Cardiac fibroblast (primary cell): ENCODE measurements at places on chromosomes 13 and 19.

- no peak for DNase-seq
Measured at GRCh38 chr19:35442091-35442490, 6.0 kb upstream of the FFAR2 start.

DNA sequence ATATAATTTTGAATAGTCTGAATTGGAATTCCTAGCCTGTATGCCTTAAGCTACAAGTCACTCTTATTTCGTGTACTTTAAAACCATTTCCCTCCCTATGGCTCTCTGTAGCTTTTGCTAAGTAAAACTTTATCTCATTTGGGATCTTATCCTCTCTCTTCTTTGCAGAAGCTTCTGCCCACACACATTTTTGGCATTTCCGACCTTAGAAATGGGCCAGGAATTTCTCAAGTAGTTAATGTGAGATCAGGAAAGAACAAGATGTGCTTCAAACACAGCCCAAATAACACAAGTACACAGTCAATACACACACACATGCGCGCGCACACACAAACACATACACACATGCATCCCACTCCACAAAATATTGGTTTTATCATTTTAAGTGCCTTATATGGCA is 931.0 kb upstream of the MIR17HG start:
- peak; percentile 57 for DNase-seq

DNA sequence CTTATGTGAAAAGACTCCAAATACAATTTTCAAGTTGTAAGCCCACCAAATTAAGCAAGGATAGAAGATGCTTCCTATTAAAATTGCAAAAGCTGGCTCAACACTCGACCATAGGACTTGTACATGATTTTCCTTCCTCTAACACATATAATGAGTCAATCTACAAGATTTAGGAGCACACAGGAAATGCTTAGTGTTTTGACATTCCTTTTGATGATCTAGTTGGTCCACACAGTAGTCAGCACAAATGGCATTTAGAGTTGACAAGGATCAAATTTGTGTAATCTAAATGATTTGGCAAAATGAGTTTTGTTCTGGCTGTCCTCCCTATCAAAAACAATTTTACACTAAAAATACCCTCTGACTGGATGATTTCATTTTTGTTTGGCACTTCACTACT is 340.2 kb downstream of the DIAPH3 start:
- peak; percentile 32 for DNase-seq

DNA sequence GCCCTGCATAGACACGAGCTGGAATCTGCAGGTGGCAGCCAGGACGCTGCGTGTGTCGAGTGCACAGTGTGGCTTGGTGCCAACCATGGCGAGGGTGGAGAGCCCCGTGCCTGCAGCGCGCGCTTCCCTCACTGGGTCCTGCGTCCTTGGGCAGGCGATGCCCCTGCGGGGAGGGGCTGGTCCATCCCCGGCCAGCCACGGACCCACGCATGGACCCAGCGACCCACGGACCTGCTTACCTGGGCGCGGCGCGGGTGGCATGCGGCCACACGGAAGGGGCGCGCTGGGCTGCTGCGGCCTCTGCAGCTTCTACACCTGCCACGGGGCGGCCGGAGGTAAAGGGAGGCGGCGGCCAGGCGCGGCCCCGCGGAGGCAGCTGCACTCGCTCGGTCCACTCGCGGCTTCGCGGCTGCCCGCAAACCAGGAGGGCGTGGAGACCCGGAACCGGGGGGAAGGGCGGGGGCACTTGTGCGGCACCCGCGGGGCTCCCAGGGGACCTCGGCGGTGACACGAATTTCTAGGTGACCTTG is 569 bp upstream of the MCF2L start:
- DNase-seq, result no peak

- DNase-seq, result no peak
Measured at GRCh38 chr13:36046672-36047071, 84.5 kb downstream of the DCLK1 start.

- peak; percentile 69 for DNase-seq
Measured at GRCh38 chr13:73835138-73835721, 299.0 kb downstream of the KLF12 start.

DNA sequence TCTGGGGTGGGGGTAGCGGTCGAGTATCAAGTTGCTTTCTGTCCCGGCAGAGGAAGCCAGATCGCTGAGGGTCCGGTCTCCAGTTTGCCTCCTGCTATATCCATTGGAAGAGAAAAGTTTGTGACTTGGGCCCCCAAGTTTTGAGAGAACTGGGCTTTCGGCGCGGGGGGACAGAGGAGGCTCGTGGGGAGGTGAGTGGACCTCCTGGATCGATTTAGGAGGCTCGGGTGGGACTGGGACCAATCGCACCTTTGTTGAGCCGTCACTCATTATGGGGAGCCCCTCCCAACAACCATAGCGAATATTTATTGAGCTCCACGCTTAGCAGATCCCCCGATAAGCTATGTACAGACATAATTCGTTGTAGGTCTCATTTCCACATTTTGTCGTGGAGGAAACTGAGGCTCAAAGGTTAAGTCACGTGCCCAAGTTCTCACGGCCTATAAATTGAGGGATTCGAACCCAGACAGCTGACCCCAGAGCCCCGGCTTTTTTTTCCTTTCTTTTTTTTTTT is 909 bp downstream of the RFXANK start:
- DNase-seq, result no peak

- no peak for DNase-seq
Measured at GRCh38 chr13:33787051-33787591, 30.8 kb upstream of the RFC3 start.

GRCh38 chr19:50663482-50663790 is 14.2 kb downstream of the C19orf81 start:
- no peak for DNase-seq

- DNase-seq, result peak; percentile 2
Measured at GRCh38 chr13:78787190-78787589, 128.2 kb upstream of the OBI1 start.

DNA sequence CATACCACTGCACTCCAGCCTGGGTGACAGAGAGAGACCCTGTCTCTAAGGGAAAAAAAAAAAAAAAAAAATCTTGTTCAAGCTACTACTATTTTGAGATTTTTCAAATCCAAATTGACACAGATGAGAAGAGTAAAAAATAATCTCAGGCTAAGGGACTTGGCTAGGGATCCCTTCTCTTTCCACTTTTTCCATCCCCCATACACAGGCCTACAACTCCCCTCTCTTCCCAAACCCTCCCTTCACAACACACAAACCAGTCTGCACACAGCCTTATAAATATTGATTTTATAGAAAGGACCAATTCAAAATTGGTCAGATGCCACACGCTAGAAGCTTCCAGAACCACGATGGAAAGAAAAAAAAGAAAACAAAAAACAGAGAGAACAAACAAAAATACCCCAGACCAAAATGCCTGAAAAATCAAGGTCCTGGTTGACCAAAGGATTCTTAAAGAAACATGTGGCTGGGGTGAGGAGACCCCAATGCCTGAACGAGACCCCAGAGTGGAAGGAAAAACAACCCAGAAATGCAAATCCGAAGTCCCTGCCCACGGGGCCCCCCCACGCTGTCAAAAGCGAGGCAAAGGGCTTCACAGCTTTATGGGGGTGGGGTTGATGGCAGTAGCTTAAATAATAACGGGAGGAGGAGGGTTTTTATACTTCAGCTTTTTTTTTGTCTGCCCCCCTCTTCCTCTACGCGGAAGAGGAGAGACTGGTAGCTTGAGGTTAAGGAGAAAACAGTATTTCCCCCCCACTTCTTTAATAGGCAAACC is 18.1 kb downstream of the QPCTL start:
- no peak for DNase-seq

DNA sequence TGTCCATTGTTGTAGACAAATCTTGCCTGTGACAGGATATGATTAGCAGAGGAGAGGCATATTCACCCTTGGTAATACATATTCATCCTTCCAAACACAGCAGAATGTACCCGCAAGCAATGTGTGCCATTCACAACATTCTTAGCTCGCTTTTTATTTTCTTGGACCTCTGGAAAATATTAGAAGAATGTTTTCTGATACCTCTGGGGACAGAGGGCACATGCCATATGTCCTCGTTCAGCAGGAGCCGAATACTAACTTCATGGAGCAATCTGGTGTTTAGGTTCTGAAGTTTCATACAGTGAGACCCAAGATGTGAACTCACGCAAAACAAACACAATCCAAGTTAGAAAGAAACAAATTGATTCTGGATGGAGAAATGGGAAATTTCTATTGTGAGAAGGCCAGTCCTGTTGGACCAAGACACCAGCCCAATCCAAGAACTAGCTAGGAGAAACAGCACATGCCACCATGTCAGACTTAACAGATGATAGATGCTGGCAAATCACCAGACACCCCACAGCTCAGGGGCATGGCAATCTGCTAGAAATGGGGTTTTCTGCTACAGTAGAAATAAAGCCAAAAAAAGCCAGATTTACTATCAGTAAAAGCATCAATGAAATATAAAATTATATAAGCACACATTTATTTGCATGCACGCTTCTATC is 297.4 kb downstream of the DCLK1 start:
- no peak for DNase-seq

DNA sequence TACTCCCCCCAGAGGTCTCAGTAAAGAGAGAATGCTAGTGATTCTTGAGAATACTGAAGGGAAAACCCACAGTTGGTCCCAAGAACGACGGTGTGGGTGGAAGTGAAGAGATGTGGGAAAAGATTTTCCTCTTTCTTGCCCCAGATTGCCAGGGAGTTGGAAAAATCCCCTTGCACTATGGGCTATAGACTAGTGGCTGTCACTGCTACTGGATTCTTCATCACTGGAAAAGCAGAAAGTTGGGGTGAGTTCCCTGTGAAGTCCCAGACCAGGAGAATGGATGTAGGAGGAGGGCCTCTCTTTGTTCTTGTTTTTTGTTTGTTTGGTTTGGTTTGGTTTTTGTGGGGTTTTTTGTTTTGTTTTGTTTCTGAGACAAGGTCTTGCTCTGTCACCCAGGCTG is 11.4 kb downstream of the LYPD3 start:
- no peak for DNase-seq

- DNase-seq, result peak; percentile 89
Measured at GRCh38 chr19:48991873-48992580, 1.1 kb downstream of the GYS1 start.

DNA sequence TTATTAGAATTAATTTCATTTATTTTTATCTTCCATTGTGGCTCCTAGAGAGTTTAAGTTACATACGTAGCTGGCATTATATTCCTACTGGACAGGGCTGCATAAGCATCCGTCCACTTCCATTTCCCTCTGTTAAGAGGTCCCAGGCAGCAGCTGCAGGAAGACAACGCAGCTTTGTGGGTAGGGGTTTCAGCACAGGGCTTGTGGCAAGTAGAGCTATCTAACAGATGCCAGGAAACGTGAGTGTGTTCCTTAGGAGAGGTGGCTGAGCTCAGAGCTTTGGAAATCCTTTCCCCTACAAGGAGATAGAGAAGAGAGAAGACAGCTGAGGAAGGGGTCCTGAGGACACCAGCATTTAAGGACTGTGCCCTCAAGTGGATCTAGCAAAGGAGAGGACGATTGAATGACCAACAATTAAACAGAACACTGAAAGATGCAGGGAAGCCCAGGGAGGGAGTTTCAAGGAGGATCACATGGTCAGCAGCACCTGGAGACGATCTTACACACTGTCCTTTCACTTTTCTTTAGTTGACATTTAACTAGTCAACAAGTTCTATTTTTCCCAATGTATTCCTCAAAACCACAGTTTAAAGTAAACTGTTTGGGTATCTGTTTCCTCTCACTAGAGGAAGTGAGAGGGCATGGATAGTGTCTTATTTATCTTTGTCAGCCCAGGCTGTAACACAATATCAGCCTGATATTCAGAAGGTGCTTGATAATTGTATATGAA is 2.3 kb upstream of the N4BP2L1 start:
- DNase-seq, result no peak

DNA sequence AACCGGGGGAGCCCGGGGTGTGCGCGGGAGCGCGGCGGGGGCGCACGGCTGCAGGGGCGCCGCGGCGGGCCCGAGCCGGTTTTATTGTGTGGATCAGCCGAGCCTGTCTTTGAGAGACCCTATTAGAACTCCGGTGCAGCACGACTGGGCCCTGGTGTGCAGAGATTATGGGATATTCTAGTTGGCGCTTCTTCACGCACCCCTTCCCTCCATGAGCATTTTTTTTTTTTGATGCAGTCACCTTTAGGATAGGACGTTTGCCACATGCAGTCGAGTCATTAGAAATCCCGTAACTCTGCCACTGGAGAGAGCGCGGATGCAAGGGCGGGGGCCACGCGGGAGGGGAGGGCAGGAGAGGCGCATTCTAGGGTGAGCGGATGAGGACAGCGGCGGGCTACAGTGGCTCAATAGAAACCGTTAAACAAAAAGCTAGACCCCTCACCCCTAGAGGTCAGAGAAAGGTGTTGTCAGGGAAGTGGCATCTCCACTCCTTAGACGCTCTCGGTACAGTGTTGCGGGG is 3.7 kb downstream of the FGF9 start:
- no peak for DNase-seq

DNA sequence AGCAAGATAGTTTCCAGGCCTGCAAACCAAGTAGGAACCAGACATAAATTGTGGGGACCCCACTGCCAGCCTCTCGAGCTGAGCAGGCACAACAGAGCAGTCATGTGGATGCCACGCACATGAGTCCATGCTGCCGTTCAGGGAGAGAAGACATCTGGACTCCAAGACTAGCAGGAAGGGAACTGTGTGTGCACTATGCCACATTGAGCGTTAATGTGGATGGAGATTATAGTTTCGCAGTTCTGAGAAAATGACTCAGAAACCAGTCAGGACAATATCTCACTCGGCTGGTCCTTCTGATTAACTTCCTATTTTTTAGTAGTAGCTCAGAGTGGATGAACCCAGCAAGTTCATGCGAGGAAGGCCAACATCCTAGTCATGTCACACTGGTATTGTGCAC is 124.9 kb downstream of the CRYL1 start:
- DNase-seq, result peak; percentile 46

GRCh38 chr19:4589579-4590410 is 30.3 kb upstream of the SEMA6B start:
- no peak for DNase-seq

GRCh38 chr13:113656003-113656588 is 1.9 kb downstream of the ATP4B start:
- no peak for DNase-seq

- no peak for DNase-seq
Measured at GRCh38 chr19:55704494-55705245, 29.6 kb downstream of the EPN1 start.

DNA sequence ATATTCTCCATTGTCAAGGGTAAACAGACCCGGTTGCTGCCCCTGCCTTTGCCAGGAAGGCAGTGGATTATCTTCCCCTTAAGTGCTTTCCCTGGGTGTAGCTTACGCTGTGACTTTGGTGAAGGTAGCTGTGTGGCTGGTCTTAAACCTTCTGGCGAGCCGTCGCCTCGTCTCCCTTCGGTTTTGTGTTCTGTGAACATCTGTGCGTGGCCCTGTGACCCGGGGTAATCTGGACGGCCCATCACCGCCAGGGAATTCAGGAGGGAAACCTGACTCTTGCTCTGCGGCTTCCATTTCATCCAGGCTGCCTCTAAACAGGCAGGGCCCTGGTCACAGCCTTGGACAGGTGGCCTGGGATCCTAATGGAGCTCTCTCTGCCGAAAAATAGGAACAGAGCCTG is 78.7 kb downstream of the SHISA2 start:
- DNase-seq, result no peak

GRCh38 chr13:92849381-92849780 is 377.2 kb upstream of the GPC6 start:
- no peak for DNase-seq
